Stimulated activated CD8-positive, alpha-beta memory T cell treated with anti-CD3 and anti-CD28 coated beads, Interleukin-2, amount 100 ng/mL, for 48 hours (primary cell): ENCODE measurements at places on chromosomes 16 and 17.

GRCh38 chr16:81905277-81905676, 106.0 kb downstream of the SDR42E1 start:
- DNase-seq = no peak

DNA sequence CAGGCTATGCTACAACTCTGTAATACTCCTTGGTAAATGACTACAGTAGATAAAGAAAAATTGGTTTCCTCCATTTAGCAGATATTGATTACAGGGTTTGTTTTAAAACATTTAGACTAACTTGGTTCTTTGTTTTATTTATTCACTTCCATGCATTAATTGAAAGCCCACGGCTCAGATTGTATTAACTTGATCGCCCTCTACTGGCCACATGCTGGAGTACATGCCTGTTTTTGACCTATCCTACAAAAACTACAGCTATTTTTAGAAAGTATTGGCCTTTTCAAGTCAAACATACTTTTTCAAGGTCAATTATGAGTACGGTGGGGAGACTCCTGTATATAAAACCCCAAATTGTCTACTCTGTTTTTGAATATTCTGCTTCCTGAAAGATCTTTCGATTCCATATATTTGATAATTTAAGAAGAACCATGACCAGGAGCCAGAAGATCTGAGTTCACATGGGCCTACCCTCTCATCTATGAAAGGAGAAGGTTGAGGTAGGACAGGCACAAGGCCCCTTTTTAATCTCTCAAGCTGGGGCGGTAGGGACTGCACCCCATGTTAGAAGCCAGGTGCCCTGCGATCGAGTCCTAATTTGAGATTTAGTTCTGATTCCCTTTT, 51.8 kb downstream of the CA10 start:
- DNase-seq = peak; percentile 18

DNA sequence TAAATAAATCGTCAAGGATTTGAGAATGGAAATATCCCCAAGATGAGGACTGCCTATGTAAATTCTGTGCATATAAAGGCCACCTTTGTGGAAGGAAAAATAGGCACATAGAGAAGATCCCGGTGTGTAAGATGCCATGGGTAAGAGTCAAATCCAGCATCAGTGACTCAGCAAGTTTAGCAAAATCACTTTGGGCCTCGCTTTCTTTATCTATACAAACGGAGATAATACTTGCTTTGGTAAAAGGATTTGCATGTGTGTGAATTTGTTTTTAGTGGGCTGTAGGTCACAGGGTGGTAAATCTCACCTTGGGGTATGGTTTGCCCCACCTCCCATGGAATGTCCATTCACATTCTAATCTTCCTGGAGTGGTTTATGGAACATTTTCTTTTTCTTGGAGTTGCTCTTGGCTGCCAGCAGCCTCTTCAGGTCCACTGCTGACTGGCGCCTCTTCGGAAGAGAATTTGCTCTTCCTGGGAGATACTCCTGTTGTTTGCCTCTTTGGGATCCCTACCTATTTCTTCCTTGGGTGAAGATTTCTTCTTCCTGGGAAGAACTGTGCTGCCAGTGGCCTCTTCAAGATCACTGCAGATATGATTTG, 587.6 kb downstream of the CDH11 start:
- DNase-seq = no peak

- DNase-seq = no peak
Observed at GRCh38 chr16:49409121-49409520, 35.5 kb downstream of the C16orf78 start.

GRCh38 chr16:725463-726187, 618 bp downstream of the CCDC78 start:
- no peak for DNase-seq

DNA sequence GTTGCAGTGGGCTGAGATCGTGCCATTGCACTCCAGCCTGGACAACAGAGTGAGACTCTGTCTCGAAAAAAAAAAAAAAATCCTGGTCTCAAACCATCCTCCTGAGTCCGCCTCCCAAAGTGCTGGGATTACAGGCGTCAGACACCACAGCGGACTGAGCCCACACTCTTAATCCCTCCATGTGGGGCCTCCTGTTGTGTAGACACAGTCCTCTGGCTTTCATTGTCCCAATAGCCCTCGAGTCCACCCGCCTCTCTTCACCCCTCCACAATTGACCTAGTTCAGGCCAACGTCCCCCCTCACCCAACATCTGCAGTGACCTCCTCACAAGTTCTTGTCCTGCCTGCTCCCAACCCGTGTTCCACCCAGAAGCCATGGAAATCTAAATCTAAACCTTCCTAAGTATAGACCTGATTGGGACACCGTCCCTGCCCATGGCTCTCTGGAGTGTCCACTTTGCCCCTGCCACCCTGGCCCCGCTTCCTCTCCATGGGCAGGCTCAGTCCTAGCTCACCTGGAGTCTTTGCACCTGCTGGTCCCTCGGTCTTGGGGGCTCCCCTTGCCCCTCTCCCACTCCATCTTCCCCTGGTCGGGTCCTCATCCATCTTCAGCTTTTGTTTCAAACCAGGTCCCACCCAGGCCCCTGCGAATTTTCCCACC, 46.7 kb downstream of the HAPSTR1 start:
- DNase-seq = no peak

DNA sequence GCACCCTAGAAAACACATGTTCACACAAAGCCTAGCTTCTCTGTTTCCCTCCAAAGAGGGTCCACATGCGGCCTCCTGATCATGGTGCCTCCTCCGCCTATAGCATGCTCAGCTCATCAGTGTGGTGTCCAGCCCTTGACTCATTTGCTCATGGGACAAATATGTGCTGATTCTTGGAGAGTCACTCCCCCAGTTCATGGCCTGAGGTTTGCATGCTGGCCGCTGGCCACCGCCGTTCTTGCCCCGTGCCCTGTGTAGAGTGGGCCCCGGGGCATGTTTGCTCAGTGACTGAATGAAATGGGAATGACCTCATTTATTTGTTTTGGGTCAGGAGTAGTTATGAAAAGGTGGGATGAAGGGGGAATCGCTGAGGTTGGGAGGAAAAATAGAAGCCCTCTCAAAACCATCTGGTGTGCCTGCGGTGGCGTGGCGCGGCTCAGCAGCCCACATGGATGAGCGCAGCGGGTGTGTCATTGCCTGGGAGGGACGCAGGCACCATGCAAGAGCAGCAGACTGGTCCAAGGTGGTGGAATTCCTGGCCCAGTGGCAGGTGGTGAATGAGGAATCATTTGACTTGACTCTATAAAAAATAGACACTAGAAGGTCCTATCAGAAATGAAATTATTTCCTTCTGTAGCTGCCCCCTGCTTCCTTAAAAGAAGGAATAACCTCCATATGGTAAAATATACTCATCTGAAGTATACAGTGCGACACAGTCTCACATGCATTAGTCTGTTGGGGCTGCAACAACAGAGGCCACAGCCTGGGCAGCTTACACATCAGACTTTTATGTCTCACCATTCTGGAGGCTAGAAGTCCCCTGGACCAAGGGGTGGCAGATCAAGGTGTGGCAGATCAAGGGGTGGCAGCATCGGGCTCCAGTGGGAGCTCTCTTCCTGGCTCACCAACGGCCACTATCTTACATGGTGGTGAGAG, 31.7 kb downstream of the CRISPLD2 start:
- DNase-seq = no peak

DNA sequence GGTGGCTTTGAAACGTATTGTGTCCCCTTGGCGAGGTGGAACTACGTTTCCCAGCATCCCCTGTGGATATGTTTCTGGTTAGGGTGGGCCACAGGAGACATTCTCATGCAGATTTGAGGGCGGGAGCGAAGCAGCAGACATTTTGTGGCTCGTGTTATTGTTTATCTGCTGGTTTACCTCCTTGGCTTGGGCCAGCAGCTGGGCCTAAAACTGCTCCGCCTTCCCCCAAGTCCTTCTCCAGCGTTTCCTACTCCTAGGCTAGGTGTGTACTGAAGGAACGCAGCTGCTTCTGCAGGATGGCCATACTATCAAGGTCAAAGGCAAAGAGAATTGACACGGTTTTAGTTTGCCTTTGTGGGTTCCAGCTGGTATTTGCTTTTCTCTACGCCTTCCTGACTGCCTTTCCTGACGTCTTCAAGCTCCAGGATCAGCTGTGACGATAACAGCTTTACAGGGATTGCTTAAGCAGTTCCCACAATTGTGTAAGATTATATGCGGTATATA, 17.2 kb upstream of the WSB1 start:
- no peak for DNase-seq

DNA sequence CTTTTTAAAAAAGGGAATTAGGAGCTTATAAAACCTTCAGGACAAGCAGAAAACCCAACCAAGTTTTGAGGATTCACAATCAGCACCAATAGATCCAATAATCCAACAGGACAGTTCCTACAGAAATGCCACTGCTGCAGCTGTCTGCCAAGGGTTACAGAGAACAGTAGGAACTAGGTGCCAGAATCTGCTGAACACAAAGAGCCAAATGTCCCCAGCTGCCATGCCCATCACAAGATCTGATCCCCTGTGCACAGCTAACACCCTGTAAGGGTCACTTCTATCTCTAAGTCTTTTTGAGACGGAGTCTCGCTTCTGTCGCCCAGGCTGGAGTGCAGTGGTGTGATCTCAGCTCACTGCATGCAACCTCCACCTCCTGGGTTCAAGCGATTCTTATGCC, 262.3 kb downstream of the STX8 start:
- no peak for DNase-seq

DNA sequence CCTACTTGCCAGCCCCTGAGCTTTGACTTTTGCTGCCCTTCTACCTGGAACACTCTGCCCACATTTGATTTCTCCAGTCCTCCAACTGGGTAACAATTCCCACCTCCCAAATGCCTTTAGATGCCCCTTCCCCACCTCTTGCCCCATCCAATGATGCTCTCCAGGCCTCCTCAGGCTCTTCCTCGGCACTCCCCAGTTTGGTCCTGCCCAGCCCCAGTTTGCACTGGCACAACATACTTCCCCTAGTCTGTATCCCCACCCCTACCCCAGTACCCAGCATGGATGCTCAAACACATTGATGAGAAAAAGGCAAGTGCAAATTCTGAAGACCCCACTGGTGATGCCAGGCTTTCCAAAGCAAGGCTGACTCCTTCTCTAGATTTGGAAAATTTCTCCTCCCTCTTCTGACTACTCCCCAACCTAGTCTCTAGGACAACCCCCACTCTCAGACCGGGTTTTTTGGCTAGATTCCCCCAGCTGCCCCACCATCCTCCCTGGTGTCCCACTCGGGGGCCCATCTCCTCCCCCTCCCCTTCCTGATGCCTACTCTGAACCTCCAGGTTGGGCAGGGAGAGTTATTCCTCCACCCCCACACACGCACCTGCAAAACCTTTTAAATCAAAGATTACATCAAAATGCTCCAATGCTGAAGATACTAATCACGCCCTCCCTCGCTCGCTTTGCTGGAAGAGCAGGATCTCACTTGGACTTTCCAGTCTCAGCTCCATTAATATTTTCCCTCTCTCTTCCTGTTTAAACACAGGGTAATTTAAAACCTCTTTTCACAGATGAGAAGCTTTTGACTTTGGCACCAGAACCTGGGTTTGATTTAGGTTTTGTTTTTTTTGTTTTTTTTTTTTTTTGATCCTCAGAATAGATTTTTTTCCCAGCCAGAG, 94.9 kb downstream of the TMEM132E start:
- no peak for DNase-seq

- no peak for DNase-seq
Observed at GRCh38 chr17:63356337-63356757, 89.8 kb downstream of the CYB561 start.

DNA sequence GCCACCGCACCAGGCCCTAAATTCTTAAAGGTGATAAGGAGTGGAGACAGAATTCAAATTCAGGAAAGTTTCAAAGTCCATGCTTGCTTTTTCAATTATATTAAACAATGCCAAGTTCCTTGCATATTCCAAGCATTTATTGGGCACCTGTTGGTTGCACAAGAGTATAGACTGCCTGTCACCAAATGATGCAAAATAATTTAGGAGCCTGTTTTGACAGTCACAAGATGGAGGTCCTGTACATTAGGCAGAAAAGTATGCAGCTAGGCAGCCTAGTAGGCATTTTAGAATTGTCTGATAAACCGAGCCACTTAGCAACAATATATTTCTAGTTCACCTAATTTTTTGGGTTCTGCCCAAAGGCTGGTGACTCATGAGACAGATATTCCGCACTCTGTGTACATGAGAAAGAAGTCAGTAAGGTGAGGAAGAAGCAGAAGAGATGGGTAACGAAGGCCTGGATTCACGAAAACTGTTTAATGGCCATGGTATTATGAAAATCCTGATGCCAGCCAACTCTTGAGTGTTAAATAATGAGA, 7.3 kb downstream of the ACACA start:
- DNase-seq = no peak

DNA sequence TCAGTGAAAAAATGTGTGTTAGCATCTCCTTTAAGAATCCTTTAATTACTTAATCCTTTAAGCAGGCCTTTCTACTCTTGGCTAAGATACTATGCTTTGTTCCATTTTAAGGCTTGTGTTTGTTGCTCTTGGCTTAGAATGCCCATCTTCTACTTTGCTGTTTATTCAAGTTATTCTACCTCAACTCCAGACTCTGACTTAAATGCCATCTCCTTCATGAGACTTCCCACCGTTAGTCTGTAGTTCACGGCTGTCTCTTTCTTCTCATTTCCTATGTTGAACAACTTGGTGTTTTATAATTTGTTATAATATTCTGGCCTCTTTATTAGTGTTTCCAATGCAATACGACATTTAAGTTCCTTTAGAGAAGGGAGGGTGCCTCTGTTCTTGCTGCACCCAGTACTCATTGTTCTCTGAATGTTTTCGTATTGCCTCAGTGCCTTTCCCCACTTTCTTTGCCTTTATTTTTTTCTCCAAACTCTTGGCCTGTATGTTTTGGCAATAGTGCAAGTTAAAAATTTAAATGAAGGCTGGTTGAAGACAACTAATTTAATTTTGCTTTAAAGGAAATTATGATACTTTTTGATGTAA, 6.1 kb upstream of the KRT10 start:
- no peak for DNase-seq

DNA sequence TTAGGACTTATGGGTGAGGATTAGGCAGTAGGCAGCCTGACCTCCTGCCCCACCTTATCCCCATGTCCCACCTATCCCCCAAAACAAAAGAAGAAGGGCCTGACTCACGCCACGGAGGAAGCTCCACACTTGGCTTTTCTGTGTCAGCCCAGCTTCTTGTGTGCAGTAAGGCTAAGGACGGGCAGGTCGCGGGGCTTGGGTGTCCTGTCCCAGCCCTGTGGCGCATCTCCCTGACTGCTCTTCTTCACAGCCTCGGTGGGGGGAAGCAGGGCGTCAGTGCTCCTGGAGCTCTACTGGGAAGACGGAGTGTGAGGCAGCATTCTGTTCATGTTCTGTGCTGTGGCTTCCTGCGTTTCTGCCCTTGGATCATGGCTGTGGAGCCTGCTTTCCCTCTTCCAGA, 34.6 kb upstream of the ALDH3A2 start:
- DNase-seq = no peak

- DNase-seq = no peak
Observed at GRCh38 chr16:57304169-57305061, 19.9 kb upstream of the PLLP start.
